ENCODE measurements at places on chromosomes 7 and 10.

DNA sequence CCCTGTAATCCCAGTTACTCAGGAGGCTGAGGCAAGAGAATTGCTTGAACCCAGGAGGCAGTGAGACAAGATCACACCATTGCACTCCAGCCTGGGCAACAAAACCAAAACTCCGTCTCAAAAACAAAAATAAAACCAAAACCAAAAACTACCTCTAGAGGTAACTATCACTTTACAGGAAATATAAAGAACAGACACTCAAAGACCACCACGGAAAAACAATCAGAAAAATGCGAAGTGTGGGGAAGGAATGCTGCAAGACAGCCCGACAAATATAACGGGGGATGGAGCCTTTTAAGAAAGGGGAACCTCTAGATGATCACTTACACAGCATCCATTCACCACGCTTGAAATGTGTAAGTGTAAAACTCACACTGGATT, 4.3 kb downstream of the HNRNPF start:
- DNase-seq = no peak

GRCh38 chr10:101569622-101570427, 18.2 kb downstream of the POLL start:
- no peak for DNase-seq

GRCh38 chr7:157676001-157676400, 339.2 kb downstream of the DNAJB6 start:
- DNase-seq = no peak

DNA sequence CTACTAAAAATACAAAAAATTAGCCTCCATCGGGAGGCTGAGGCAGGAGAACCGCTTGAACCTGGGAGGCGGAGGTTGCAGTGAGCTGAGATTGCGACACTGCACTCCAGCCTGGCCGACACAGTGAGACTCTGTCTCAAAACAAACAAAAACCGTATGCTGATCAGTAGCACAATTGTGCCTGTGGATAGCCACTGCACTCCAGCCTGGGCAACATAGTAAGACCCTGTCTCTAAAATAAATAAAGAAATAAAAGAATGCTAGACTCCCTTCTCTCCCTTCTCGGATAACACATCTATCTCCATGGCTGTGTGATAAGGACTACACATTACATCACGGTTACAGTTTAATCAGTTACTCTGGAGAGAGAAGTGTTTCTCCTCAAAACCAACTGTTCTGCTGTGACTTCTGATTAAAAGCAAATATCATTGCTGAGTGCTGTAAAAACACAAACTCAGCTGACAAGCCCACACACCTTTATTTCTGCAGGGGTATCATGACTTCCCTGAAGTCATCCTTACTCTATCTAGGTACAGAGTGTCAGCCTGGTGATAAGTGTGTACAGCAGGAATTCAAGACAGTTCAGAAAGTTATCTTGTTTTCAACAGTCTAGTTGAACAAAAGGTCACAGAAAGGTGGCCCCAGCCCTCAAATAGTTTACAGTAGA, 5.3 kb upstream of the ARHGAP19 start:
- no peak for DNase-seq
